ENCODE measurements at places on chromosomes 6 and 20.
A peak's percentile ranks its signal among the peaks of the same experiment; 100 is the strongest.

GRCh38 chr6:30687659-30688431 lies 1.4 kb upstream of the PPP1R18 start:
- no peak for DNase-seq

DNA sequence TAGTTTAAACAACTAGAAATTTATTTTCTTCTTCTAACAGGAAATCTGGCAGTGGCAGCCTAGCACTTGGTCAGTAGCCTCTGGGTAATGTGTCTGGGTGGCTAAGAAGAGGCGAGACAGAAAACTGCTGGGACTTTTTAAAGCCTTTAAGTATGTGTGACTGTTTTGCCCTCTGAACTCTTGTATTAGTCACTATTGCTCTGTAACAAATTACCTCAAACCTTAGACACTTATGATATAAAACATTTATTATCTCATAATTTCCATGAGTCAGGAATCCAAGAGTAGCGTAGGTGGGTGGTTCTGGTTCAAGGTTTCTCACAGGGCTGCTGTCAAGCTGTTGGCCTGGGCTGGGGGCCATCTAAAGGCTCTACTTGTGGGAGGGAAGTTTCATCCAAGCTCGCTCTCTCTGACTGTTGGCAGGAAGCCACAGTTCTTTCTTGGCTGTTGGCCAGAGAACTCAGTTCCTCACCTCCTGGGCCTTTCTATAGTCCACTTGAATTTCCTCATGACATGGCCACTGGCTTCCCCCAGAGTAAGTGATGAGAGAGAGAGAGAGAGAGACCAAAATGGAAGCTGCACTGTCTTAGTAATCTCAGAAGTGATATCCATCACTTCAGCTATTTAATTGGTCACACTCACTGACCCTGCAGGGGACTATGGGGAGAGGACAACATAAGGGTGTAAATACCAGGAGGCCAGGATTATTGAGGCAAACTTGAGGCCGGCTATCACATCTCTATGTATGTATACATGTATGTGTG lies 17.4 kb upstream of the TBC1D22B start:
- DNase-seq, result peak; percentile 59

GRCh38 chr20:4457566-4458543 lies 263.9 kb upstream of the PRND start:
- DNase-seq, result no peak

DNA sequence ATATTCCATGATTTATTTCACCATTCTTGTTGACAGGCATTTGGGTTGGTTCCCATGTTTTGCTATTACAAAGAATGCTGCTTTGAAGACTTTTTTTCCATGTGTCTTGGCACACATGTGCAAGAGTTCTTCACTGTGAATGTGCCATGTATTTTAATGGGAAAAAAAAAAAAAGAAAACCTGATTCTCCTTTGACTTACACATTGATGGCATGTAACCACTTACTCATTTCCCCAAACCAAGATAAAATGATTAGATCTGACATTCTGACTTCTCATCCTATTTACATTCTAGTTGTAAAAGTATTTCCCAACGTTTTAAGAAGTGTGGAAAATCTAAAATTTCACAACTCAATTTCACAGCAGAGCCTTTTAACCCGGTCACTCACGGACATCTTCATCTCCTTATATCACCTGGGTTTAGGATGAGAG lies 4.4 kb downstream of the CAP2 start:
- no peak for DNase-seq

DNA sequence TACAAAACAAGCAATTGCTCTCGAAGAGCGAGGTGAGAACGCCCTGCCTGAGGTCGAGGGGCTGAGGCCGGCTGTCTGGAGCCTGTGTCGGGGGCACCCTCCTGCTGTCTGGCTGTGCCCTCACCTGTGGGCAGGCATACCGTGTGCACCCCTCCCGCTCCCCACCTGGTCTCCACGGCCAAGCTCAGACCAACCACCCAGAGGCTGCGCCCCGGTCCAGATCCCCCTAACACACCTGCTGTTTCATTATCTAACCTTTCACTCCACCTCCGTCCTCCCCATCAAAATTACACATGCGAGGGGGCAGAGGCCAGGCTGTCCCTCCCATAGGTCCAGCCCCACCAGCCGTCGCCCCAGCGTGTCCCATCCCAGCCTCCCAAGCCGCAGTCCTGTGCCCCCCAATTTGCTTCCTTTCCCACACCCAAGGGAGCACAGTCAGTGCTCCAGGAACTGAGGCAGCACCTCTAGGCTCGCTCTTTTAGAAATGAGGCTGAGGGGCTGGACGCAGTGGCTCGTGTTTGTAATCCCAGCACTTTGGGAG lies 35.2 kb downstream of the NTSR1 start:
- DNase-seq, result no peak

GRCh38 chr6:115932481-115932880 lies 128.2 kb downstream of the FRK start:
- no peak for DNase-seq

DNA sequence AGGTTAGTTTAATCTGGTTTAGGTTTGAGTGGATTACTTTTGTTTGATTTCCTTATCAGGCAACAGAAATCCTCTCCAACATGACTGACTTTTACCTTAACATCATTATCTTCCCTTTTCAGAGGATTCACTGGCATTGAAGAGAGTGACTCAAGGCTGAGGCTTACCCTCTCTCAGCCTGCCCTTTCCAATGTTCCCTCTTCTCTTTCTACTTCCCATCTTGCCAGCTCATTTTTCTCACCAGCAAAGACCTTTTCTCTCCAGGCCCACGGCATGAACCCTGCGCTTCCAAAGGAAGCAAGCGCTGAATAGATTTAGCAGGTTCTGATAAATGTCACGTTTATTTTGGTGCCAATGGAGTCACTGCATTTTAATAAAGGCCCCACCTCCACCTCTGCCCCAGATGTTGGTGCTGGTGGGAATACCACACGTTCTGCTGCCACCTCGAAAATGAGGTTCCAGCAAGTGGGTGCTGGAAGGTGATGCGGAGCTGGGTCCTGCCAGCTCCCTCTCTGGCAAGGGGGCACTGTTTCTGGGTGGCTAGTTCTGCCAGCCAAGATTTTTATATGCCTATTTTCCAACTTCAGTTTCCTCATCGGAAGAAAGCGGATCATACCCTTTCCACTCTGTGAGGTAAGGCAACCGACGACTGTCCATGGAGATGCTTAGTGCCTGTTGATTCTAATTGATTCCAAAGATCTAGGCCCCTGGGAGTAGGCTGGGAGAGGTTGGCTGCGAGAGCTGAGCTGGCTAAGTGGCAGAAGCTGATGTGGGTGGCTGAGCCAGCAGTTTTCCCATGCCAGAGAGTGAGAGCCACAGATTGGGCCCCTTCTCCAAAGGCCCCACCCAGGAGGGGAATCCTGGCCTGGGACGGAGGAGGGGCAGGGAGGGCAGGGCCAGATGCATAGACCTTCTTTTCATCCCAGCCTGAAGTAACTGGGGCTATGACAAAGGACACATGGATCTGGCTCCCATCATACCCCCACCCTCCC lies 87.7 kb upstream of the MAFB start:
- no peak for DNase-seq

DNA sequence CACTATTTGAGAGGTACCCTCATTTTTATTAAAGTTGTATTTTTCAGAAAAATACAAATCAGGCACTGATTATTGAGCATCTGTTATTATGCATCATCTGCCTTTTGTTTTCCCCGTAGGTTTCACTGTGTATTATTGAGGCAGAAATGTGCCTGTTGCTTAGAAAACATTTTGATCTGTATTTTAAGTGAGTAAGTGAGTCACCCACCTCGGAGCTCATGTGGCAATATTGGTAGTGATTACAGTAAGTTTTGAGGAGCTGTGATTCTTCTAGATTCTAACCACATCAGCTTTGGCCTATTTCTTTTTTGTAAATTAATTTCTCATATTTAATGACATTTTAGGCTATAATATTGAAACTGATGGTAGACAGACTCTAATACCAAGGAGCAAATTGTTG lies 59.6 kb upstream of the LAMP5 start:
- DNase-seq, result no peak

DNA sequence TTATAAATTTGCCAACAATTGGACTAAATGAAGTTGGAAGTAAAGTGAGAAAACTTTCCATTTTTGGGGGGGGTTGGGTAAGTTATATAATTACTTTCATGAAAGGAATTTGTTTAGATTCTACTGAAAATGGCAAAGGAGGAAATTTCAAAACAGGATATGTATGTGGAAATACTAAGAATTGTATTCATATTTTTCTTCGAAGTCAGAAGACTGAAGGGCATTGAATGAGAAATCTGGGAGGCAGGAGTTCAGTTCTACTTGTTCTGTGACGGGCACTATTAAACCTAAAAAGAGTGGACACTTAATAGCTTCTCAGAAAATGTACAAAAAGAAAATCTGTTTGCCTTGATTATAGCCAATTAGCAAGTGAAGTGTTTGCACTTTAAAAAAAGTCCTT lies 114.7 kb downstream of the PRIM2 start:
- DNase-seq, result no peak

GRCh38 chr20:38304845-38305447 lies 990 bp downstream of the BPI start:
- DNase-seq, result no peak
